Activated CD8-positive, alpha-beta memory T cell treated with anti-CD3 and anti-CD28 coated beads, Interleukin-2, amount 50 U/mL, for 4 hours (primary cell): ENCODE measurements at places on chromosomes 11 and 22.

GRCh38 chr22:38081941-38082828, 1.8 kb downstream of the SLC16A8 start:
- DNase-seq: no peak

GRCh38 chr11:103792981-103793468, 243.4 kb upstream of the DDI1 start:
- DNase-seq: no peak

GRCh38 chr11:65078151-65078550, 5.7 kb downstream of the CDCA5 start:
- peak; percentile 70 for DNase-seq

- no peak for DNase-seq
Observed at GRCh38 chr11:77019976-77020595, 14.1 kb upstream of the B3GNT6 start.

GRCh38 chr11:123188508-123189165, 6.4 kb downstream of the CLMP start:
- no peak for DNase-seq

- DNase-seq: no peak
Observed at GRCh38 chr22:46201059-46201757, 48.9 kb downstream of the CDPF1 start.

DNA sequence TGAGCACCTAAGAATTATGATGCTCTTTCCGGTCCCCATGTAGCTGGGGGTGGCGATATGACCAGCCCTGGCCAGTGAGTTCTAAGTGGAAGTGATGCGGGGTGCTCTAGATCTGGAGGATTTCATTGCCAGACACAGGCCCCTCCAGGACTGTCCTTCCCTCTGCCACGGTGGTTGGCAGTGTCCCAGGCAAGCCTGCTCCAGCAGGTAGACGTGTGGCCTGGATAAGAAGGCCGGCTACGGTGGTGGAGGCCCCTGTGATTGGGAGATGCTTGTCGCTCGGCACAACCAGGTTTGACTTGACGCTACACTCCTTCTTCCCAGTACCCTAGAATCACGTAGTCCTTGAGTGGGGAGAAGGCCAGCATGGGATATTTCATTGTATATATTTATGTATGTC, 9.1 kb upstream of the ARHGAP8 start:
- DNase-seq: no peak

DNA sequence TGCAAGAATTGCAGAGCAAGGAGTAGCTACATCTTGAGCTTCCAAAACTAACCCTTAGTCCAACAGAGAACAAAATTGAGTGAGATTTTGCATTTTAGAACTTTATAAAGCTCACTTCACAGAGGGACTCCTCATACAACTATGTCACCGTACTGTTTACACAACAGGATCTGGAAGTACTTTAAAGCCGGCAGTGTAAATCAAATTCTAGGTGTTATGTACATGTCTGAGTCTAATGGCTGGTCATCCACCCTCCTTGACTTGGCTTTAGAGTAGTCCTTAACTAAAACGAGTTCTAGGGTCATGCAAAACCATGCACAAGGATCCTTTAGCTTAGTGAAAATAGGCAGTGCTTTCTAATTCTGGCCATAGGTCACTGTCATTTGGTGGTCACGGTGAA, 23.5 kb downstream of the IRAG1 start:
- no peak for DNase-seq

GRCh38 chr11:132072044-132072857, 701.8 kb downstream of the NTM start:
- DNase-seq: no peak

- DNase-seq: peak; percentile 26
Observed at GRCh38 chr11:58530236-58530635, 22.3 kb upstream of the OR5B21 start.

DNA sequence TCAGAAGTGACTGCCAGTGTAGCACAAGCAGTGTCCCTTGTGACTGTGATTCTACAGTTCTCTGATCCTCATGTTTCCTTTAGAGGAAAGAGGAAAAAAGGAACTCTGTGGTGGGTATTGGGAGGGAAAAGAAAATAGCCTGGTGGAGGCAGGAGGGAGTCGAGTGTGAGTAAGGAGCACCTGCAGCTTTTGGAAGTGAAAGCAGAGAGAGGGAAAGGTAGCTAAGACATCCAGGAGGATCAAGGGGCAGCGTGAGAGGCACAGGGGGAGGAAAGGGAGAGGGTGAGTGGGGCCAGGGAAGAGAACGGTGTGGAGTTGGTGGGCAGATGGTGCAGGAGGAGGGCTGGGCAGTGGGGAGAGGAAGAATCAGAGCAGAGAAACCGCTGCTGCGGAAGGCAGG, 12.4 kb downstream of the TMA7B start:
- no peak for DNase-seq

GRCh38 chr11:131302836-131303235, 67.6 kb upstream of the NTM start:
- no peak for DNase-seq

DNA sequence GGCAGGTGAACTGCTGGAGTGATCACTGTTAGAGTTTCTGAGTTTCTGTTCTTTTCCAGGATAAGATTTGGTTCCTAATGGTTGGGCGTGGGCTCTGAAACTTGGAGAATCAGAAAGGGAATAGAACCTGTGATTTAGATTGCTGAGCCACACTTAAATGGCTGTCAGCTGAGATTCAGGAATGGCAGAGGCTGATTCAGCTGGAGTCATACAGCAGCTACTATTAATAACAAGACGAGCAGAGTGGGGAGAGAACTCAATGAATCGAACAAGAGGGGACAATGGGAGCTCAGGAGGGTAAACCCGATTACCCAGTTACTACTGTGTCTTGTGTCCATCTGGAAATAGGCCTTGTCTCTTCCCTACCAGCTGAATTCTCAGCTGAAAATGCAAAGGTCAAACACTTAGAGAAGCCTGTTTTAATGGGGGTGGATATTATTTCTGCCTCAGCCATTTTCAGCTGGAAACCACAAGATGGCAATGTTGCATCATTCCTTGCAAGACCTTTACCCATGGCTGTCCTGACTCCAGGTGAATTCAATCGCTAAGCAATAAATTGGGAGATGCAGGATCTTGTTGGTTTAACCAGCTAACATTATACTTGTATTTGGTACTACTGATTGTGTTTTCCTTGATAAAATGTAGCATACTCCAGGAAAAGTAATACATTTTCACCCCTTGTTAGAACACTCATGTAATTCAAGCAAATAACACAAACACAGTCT, 104.5 kb upstream of the RAG2 start:
- no peak for DNase-seq

- peak; percentile 18 for DNase-seq
Observed at GRCh38 chr11:43419460-43419859, 60.7 kb downstream of the TTC17 start.

GRCh38 chr22:29907753-29908515, 25.0 kb downstream of the MTMR3 start:
- DNase-seq: peak; percentile 34

DNA sequence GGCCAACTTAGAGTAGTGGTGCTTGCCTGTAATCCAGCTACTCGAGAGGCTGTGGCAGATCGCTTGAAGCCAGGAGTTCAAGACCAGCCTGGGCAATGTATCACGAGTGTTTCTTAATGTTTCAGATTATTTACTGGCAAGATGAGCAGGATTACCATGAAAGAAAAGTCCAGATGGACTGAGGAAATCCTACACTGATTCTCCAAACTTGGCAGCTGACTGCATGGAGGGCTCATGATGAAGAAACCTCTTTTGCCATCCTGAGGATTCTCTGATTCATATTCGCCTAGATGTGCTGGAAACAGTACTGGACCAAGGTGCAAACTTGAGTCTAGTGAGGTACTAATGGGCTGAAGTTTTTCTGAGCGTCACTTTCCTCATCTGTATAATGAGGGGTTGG, 2.8 kb upstream of the SIDT2 start:
- DNase-seq: no peak

- no peak for DNase-seq
Observed at GRCh38 chr11:11403763-11404725, 51.0 kb upstream of the CSNK2A3 start.

- no peak for DNase-seq
Observed at GRCh38 chr11:61750631-61751273, 1.7 kb upstream of the MYRF start.

DNA sequence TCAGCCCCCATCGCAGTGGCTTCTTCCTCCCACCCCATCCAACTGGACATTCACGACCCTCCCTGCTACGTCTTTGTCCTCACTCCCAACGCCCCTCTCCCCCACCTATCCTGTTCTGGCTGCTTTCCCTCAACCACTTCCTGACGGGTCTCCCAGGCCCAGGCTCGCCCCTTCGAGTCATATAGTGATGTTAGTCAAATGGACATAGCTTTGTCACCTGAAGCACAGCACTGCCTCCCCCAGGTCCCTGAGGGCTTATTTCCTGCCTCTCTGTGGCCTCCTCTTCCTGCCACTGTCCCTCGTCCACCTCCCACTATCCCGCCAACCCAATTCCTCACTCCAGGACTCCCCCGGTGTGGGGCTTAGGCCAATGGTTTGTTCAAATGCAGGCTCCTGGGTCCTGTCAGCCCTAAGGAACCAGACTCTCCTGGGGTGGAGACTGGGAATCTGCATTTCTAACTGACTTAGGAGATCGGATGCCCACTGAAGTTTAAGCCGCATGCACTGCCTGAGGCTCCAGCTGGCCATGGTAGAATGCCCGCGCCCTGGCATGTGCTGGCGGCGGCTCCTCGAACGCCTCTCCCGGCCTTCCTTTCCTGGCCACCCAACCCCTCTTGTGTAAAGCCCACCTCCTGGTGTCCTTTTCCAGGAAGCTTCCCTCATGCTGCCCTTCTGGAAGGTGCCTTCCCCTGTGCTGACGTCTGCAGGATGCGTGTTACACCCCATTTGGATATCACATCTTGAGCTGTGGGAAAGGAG, 18.3 kb downstream of the SUN2 start:
- no peak for DNase-seq

DNA sequence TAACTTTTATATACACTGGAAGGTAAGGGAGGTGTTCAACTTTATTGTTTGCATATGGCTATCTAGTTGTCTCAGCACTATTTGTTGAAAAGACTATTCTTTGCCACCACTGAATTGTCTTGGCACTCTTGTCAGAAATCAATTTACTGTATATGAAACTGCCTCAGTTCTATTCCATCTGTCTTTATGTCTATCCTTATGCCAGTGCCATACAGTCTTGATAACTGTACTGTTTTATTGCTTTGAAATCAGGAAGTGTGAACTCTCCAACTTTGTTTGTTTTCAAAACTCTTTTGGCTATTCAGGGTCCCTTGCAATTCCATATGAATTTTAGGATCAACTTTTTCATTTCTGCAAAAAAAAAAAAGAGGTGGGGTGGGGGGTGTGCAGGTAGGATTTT, 77.2 kb downstream of the PRSS23 start:
- DNase-seq: no peak

DNA sequence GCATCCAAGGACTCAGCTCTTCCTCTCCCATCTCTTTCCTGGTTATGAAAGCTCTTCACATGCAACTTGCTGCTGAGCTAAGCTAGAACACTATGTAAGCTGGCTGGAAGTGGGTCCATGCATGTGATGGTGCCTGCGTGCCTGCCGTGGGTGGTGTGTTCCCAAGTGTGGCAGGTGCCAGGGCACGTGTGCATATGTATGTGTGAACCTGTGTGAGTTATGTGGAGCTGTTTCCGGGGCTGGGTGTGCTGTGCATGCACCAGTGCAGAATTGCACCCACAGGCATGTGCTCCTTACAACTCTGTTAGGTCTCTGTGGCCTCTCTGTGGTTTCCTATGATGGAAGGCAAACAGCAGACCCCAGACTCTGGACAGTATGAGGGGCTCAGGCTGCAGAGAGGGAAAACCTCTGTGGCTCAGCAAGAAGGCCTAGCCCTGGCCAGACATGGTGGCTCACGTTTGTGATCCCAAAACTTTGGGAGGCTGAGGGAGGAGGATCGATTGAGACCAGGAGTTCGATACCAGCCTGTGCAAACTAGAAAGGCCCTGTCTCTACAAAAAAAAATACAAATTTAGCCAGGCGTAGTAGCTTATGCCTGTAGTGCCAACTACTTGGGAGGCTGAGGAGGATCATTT, 4.1 kb upstream of the P2RY6 start:
- no peak for DNase-seq

DNA sequence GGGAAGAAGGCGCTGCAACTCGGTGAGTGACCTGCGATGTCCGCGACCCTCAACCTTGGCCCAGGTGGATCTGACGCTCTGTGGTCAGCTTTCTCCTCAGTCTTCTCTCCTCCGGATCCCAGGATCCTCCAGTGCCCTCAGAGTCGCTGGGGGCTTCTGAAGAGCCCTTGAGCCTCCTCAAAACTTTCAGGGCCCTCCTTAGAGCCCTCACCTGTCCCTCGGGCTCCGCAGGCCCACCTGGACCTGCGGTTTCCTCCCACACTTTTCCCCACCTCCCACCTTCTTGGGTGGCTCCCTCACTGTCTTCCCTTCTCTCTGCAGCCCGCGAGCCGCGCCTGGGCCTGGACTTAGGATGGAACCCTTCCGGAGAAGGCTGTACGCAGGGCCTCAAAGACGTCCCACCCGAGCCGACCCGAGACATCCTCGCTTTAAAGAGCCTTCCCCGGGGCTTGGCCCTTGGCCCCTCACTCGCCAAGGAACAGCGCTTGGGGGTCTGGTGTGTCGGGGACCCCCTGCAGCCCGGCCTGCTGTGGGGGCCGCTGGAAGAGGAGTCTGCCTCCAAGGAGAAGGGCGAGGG, 335 bp downstream of the ZNF408 start:
- DNase-seq: no peak

DNA sequence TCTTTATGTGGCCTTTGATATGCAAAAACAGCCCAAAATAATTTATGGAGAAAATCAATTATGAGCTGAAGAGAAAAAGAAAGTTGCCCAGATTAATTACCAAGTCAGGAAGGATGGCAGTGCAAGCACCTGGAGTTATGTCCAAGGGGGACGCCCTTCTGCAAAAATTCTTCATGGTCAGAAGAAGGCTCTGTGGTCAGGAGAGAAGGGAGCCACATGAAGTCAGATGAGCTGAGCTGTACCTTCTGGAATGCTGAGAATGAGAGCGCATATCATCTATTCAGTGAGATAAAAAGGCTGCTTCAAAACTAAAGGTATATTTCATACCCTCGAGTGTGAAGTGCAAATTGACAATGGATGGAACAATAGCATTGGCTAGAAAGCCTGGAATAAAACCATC, 607.4 kb downstream of the NTM start:
- DNase-seq: no peak

- DNase-seq: no peak
Observed at GRCh38 chr11:122663056-122663740, 7.7 kb downstream of the UBASH3B start.

DNA sequence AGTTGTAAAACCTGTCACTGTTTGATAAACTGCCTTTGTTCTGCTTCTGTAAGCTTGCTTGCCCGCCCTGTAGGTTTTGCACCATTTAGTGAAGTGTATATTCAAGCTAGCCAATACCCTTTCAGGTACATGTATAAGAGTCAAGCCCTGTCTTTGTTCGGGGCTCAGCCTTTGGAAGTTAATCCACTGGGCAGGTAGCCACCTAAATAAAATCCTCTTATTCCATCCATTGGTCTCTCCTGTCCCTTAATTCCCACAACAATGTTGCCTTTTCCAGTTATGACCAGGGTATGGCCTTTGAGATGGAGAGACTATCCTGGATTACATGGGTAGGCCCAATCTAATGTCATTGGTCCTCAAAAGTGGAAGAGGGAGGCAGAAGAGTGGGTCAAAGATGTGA, 34.0 kb downstream of the NXPE1 start:
- no peak for DNase-seq
